ENCODE measurements at places on chromosomes 6 and 20. TPM values are rescaled to one million over a fixed set of nuclear protein-coding genes. Genes with fewer than 3 reads are reported as not detected.

Gene DOK5
- total RNA-seq = not detected

Gene WDR46
- 53.8 TPM for total RNA-seq

Gene NRN1
- total RNA-seq = 0.65 TPM

Gene SUMO4
- not detected for total RNA-seq

Gene LPIN3
- total RNA-seq = 14.2 TPM

Gene CCM2L
- total RNA-seq = 0.45 TPM

Gene GJA10
- not detected for total RNA-seq

Gene WFDC2
- not detected for total RNA-seq

Gene ADGRF1
- total RNA-seq = 0.08 TPM

Gene THBS2
- 0.02 TPM for total RNA-seq

Gene DCBLD1
- 24.0 TPM for total RNA-seq

Gene ELOVL4
- total RNA-seq = 1.5 TPM

All from A549 treated with GW870086 at 1 μM for 4 hours (cell line).